SK-N-DZ (cell line): ENCODE measurements at places on chromosomes 4 and X.

- DNase-seq: peak; percentile 21
Measured at GRCh38 chrX:3811331-3812311, 98.2 kb upstream of the PRKX start.

GRCh38 chrX:23435575-23435974, 100.9 kb downstream of the PTCHD1 start:
- no peak for DNase-seq

DNA sequence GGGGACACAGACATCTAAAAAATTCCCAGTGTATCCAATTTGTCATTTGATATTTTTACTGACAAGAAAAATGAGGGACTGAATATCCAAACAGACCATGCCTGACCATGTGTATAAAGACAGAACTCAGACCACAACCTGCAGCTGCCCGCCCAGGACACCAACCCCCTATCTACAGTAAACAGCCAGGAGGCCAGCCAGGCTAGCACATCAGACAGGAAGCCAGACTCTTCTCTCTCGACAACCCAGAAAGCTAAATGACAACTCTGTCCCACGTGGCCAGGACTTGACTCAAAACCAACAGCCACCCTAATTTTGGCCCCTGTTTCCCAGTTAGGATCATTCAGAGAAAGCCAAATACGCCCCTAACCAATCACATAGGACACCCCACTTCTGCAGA, 15.1 kb downstream of the AFAP1 start:
- no peak for DNase-seq

GRCh38 chr4:130029442-130029841, 933.5 kb downstream of the C4orf33 start:
- DNase-seq: no peak

DNA sequence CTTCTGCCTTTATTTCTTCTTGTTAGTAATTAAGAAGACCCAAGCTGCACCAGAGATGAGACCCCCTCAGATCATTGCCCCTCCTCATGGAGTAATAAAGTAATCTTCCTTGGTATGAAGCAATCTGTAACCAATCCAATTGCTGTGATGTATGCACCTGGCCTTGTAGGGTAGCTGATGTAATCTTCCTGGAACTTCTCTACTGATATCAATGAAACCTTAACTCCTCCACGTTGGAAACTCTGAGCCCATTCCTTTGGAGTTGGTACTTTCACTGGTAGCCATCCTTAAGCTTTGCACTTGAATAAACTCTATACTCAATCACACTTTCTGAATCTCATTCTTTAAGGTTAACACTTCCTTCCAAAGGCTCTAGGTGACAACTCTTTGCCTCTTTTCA, 31.6 kb upstream of the NSG1 start:
- DNase-seq: no peak

DNA sequence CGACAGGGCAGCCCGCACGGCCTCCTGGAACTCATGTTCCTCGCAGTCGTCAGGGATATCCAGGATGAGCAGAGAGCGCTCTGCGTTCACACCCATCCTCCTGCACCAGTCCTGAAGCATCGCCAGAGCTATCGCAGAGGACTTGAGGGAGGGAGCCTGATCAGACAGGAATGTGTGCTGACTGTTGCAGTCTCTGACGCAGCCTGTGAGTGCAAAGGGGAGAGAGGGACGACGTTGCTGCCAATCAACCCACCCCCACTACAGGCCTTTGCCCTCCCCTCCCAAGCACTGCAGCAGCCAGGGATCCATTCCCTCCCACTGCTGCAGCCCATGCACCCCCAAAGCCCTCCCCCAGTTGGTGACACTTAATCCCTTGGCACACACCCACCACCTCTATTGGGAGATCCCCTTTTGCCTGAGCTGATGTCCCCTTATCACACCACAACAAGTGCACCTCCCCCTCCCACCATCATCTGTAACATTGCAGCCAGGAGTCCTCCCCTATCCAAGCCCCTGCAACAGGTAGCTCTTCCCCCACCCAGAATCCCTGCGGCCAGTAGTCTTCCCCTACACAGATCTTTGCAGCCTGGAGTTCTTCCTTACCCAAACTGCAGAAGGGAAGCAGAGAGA, 897 bp downstream of the PNMA6F start:
- no peak for DNase-seq

DNA sequence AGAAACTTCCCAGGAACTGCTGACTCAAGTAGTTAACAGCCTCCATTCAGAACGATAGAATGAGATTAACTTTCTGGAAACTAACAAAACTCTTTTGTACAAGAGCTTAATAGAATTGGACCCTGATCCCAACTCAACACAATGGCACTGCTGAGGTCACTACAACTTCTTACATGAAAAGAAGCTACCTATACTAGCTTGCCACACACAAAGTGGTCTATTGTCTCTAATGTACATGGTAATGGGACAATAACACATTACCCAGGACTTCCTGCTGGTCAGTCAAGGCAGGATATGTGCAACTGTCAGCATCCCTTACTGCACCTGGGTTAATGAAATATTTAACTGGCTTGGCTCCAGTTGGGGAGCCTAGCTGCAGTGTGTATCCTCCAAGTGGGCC, 56.2 kb downstream of the BRCC3 start:
- DNase-seq: no peak

DNA sequence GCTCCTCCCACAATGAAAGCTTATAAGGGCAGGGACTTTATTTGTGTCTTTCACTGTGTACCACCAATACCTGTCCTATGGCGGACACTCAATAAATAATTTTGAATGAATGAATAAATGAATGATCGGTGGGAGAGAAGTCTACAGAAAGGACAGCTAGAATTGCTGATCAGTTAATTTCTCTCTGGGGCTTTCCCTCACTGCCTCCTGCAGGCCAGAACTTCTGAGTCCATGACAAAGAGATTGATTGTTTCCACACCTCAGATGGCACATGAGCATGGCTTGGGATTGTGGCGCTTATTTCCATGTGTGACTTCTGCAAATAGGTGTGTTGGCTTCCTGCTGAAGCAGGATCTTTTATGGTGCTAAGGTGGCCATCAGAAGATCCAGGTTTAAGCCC, 6.3 kb downstream of the FAM47E start:
- no peak for DNase-seq

DNA sequence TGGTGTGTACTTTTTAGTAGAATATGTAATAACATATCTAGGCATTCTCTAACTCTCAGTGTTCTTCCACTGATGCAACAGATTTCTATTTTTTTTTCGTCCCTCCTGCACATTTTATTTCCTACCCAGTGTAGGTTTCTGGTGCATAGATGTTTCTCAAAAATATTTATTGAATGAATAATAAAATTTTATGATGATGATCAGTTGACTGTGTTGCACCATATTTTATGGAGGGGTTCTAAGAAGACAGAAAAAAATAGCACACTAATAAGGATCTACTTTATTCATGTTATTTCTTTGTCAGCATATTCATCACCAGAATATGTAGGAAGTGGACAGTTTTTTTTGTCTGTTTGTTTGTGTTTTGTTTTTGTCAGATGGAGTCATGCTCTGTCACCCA, 2529.3 kb downstream of the ARAP2 start:
- DNase-seq: no peak

DNA sequence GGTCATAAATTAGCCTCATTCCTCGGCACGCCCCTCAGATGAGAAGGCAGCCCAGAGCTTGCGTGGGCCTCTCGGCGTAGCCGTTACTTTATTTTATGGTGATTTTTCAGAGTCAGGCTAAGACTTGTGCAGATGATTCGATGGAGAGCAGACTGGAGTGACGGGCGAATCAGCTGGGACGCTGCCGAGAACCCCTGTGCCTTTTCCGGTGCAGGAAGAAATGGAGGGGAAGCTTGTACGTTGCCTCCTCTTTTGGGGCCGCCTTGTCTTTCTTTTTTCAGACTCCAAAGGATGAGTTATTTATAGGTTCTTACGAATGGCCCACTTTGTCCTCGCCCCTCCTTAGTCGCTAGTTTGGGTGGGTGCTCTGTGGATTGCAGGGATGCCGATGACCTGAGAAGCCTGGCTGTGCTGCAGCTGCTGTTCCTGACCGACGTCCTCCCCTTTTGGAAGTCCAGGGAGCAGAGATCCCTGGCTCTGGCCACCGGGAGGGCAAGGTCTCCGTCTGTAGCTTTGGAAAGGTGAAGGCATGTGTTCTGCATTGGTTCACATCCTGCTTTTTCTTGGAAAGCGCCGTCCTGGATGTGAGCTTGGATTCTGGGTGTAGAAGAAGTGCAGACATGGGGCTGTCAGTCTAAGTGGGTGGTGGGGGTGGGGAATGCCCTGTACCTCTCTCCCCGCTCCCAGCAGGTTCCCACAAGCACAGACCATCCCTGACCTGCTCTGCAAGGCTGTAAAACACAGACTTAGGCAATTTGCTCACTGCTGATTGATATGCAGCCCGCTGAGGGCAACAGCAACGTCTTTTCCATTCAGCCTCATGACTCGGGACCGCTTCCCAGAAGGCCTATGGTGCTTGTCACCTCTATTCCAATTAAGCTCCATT, 9.3 kb downstream of the SORCS2 start:
- no peak for DNase-seq

DNA sequence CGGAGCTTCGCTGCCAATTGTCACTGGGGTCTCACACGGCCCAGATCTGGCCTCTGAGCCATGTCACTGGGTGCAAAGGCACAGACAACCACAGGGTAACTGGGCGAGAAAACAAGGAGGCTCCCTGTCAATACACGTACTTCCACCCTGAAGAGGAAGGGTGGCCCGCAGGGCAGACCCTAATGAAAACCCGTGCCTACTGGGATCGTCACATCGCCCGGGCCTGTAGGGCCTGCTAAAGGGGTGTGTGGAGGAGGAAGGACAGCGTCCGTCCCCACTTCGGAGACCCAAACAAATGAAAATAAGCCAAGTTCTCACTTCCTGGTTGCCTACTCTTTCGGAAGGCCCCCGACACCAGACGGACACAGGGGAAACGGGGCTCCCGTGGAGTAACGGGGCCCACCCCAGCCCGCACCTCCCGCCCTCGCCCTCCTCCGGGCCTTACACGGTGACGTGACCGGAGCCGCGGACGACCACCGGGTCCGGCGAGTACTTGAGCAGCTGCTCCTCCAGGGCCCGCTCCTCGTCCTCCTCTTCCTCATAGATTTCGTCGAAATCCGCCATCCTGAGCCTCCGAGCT, 578 bp downstream of the CHIC2 start:
- DNase-seq: peak; percentile 10

DNA sequence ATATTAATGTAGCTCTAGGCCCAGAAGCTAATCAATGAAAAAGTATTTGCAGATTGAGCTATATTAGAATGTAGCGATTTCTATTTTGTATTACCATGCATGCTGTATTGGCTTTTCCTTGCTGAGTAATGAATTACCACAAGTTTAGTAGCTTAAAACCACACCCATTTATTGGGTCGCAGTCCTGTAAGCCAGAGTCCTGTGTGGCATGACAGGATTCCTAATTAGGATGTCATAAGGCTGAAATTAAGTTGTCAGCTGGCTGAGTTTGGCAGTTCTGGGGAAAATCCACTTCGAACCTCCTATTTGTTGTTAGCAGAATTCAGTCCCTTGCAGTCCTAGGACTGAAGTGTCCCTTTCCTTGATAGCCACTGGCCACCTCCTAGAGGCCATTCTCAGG, 50.3 kb upstream of the HHIP start:
- no peak for DNase-seq

GRCh38 chrX:132115792-132116191, 12.0 kb downstream of the FRMD7 start:
- DNase-seq: no peak

- DNase-seq: no peak
Measured at GRCh38 chrX:136708348-136708747, 60.4 kb downstream of the CD40LG start.

DNA sequence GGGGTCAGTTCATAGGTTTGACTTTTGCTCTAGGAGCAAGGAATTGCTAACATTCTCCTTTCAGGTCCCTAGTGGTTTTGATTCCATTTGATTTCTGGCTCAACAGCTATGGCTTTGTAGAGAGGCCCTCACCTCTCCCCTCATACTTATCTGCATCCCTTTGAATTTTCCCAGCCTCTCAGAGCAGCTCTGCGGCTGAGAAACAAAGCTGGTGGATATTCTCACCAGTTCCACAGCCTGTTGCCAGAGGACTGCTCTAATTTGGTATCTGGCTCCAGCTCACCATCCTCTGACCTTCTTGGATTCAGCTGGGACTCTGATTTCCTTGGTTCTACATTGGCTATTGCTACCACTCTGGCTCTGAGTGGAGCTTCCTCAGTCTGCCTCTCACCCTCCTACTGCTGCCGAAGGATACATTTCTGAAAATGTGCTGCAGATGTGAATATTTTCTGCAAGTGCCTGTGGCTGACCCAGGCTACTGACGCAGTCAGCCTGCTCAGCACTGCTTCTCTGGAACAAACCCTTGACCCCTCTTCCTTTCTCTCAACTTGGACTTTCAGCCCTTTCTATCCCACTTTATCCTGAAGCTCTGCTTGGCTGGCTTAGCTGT, 110.9 kb upstream of the ENPEP start:
- DNase-seq: no peak

DNA sequence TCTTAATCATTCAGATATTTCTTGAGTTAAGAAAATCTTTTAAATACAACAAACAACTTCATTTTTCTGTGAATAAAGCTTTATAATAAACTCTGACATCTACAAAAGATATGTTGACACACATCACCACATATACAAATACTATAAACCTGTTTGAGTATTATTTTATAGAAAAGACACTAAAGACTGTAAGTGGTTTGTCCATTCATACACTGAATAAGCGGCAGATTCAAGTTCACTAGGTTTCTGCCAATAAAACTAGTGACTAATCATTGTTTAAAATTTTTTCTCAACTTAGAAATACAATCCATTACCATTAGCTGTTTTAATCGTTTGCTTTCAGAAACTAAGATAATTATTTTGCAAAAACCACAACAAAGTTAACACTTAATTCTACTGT, 1900.0 kb downstream of the C4orf33 start:
- DNase-seq: no peak

- DNase-seq: no peak
Measured at GRCh38 chr4:66034671-66035070, 364.4 kb upstream of the EPHA5 start.

DNA sequence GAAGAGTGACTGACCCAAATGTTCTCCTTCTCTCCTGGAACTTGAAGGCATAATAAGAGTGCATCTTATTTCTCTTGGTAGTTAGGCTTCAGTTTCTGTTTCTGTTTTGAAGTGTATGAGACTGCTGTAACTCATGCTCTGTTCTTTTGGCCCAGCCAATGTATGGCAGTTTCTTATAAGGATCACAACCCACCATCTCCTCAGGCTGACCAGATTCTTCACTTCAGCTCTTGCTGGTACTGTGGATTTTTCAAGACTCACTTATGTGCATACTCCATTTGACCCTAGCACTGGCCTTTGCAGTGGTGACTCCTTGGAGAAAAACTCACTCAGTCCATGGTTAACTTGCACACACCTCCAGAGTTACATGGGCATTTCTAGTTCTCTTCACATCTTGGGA, 9.6 kb upstream of the YTHDC1 start:
- DNase-seq: no peak

DNA sequence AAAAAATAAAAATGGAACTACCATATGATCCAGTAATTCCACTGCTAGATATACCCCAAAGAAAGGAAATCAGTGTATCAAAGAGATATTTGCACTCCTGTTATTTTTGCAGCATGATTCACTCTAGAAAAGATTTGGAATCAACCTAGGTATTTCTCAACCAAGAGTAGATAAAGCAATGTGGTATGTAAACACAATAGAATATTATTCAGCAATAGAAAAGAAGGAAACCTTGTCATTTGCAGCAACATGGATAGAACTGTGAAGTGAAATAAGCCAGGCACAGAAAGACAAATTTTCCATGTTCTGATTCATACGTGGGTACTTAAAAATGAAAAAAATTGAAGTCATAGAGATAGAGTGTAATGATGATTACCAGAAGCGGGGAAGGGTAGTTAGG, 362.3 kb upstream of the EPHA5 start:
- no peak for DNase-seq

- no peak for DNase-seq
Measured at GRCh38 chr4:26298198-26298947, 22.4 kb upstream of the RBPJ start.

GRCh38 chr4:39466747-39467146, 7.9 kb downstream of the LIAS start:
- no peak for DNase-seq
